ENCODE measurements at places on chromosomes 12 and 14.
A peak's percentile ranks its signal among the peaks of the same experiment; 100 is the strongest.

DNA sequence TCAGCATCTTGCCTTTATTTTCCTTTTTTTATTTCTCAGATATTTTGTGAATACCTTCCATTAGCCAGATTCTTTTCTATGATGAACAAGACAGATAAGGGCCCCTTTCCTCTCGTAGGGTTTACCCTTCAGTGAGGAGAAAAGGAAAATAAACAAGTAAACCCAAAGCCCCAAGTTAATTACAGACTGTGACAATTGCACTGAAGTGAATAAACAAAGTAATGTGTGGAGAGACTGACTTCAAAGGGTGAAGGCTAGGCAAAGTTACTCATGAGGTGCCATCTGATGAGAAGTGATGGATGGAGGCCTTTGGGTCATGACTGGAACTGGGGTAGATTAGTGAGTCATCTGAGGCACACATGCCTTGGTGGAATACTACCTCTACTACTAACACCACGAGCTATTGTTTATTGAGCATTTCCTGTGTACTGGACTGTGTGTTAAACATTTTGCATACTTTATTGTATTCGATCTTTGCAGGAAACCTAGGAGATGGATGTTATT lies 143.4 kb upstream of the PRICKLE1 start:
- DNase-seq: no peak

- DNase-seq: no peak
Observed at GRCh38 chr14:59186306-59186705, 2.2 kb upstream of the DAAM1 start.

GRCh38 chr12:3365463-3366411 lies 125.3 kb upstream of the PRMT8 start:
- DNase-seq: peak; percentile 83

GRCh38 chr12:12562016-12562483 lies 613 bp downstream of the DUSP16 start:
- peak; percentile 73 for DNase-seq

DNA sequence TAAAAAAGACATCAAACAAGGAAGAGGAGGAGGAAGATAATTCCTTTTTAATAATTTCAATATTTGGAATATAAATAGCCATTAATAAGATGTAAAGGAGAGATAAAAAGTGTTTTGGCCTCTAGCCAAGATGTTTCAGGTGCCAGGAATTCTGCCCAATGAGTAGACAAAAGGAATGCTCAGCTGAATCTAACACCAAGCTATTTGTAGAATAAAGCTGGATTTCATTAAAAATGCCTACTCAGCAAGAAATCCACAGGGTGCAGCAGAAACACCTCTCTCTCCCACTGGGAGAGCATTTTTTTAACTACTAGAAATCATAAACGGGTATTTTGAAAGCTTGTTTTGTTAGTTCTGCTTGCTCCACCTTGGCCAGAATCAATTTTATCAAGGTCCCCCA lies 4.1 kb upstream of the STAB2 start:
- no peak for DNase-seq

DNA sequence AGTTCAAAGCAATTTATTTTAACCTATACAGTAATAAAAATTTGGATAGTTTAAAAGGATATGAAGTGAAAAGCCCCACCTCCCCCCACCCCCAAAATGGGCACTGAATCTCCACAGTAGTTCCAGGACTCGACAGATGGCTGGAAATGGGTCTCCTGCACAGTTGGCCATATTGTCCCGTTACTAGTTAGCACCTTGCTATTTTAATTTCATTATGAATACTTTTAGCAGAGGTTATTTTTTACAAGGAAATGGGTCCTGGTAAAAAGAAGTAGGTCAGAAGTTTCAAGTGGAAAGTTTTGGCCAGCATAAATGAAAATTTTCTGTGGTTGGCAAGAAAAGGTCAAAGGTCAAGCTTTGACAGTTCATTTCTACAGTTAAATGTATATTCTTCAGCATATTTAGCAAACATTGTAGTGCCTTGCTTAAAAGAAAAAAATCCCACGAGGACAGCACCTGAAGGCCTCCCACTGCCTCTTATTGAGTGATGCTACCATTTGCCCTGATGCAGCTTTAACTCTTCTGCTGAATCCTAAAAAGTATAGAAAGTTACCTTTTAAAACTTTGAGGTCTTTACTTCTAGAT lies 28.3 kb downstream of the MTHFD1 start:
- no peak for DNase-seq

GRCh38 chr12:79873201-79873600 lies 61.7 kb downstream of the PPP1R12A start:
- DNase-seq: no peak

DNA sequence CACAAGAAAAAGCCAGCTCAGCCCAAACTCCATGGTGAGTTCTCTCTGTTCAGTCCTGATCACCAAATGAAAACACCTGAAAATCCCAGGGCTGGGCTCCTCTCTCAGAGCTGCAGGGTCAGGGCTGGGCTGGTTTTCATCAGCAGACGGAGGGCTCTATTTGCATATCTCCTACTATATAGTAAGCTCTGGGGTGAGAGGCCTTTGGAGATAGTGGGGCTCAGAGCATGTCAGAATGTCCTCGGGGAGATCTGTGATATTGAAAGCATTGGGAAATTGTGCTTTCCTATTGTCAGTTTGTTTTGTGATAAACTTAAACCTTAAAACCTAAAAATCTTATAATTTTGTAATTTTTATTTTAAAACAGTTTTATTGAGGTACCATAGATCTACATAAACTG lies 742.6 kb downstream of the TMEM121 start:
- DNase-seq: no peak

DNA sequence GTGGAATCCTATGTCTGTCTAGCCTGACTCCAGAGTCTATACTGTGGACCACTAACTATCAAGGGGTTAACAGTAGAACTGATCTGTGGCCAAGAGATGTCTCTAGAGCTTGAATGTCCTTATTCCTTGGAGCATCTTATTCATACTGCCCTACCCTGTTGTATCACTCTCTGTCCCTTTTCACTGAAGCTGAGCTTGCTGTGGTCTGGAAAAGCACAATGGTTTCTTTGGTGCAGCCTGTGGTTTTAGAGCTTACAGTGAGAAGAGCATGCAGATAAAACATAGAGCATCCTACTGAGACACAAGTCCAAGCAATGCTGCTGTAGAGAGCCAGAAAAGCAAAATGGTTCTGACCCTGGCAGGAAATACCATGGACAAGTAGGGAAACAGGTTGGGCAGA lies 367.0 kb upstream of the ATP2B1 start:
- DNase-seq: no peak

DNA sequence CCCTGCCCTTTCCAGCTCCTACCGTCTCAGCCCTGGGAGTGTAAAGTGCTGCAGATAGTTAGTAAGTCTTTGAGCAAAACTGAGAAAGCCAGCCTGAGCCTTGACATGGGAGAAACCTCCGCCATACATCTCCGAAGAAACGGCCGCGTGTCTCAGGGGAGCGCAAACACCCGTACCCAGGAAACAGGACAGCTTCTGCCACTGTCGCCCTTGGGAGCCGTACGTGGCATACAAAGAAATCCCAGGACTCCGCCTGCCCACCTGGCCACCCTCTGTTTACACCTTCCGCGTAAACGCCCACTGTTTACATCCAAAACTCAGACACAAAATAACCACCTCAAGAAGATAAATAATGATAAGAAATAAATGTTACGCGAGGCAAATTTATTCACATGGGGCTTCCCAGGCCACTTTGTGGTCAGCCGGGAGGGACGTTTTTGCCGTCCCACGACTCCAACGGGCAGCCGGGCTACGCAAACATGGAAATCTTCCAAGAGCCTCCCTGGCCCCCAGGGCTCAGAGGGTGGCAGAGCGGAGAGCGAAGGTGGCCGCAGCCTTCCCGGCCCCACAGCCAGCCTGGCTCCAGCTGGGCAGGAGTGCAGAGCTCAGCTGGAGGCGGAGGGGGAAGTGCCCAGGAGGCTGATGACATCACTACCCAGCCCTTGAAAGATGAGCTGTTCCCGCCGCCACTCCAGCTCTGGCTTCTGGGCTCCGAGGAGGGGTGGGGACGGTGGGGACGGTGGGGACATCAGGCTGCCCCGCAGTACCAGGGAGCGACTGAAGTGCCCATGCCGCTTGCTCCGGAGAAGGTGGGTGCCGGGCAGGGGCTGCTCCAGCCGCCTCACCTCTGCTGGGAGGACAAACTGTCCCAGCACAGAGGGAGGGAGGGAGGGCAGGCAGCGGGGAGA lies at the start of gene BDKRB2:
BDKRB2 (plus strand) TSS at position 689 of the 908 bp plus-strand sequence. CDS start 32,269 bp downstream, outside the sequence.
- DNase-seq: peak; percentile 85

GRCh38 chr12:92696216-92696615 lies 6.6 kb upstream of the PLEKHG7 start:
- no peak for DNase-seq

DNA sequence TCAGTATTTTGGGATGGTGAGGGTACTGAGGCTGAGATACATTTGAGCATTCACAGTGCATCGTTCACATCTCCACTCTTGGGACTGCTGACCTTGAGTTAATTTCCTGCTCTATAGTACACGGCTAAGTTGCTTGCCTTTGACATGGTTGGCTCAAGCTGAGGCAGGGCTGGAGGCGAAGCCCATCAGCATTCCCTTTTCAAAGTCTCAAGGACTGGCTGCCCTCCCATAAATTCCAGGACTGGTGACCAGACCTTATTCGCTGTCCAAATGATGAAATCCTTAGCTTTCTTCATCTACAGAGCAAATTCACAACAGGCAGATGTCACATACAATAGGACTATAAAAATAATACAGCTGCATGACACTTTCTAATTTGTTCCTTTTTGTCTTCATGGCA lies 85.9 kb downstream of the SSPN start:
- DNase-seq: no peak

DNA sequence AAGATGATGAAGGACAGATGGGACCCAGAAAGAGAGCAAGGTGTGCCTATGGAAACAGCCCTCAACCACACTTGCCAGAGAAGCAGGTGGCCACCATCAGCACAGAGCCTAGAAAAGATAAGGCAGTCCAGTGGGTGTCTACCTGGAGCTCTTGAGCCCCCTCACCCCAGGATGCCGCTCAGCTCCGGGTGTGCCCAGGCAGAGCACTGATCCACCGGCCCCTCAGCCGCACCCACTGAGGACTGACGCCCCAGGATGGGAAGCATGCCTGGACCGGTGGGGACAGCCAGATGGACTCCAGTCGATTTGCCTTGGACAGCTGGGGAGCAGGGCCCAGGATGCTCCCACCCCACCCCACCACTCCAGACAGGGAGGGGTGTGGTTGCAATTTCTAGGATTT lies 15.1 kb upstream of the ZFP36L1 start:
- no peak for DNase-seq

- no peak for DNase-seq
Observed at GRCh38 chr14:66629499-66629898, 121.6 kb downstream of the GPHN start.

DNA sequence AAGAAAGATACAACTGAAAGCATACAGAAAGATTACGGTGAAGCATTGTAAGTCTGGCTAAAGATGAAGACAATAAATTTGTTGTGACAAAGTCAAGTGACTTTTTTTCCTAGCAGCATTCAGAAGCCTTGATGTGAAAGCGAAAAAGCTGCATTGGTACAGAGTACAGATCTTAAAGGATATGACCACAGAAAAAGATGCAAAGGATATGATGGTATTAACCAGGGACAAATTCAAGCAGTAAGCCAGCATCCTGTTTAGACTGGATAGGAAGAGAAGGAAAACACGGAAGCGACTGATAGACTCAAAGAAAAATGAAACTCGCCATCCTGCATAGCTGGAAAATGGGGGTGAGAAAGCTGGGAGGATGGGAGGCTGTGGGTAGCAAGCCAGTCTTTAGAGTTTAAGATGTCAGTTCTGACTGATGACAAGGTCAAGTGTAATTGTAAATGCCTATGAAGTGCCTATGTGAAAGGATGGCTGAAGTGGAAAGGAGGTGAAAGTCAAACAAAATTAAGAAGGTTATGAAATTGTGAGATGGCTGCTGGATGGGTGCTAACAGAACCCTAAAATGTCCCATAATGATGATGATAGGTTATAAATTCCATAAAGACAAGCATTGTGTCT lies 92.4 kb downstream of the PHLDA1 start:
- no peak for DNase-seq

GRCh38 chr12:92365836-92366235 lies 220.2 kb upstream of the BTG1 start:
- no peak for DNase-seq
